GM04504 (cell line): ENCODE measurements at places on chromosomes 2 and 18.

GRCh38 chr2:196249860-196250259, 78.5 kb upstream of the STK17B start:
- DNase-seq, result no peak

- no peak for DNase-seq
These were observed 446 bp downstream of the COPS9 start for GRCh38 chr2:240135706-240136012.

- no peak for DNase-seq
These were observed 112.3 kb downstream of the FHOD3 start for GRCh38 chr18:36409779-36410178.

DNA sequence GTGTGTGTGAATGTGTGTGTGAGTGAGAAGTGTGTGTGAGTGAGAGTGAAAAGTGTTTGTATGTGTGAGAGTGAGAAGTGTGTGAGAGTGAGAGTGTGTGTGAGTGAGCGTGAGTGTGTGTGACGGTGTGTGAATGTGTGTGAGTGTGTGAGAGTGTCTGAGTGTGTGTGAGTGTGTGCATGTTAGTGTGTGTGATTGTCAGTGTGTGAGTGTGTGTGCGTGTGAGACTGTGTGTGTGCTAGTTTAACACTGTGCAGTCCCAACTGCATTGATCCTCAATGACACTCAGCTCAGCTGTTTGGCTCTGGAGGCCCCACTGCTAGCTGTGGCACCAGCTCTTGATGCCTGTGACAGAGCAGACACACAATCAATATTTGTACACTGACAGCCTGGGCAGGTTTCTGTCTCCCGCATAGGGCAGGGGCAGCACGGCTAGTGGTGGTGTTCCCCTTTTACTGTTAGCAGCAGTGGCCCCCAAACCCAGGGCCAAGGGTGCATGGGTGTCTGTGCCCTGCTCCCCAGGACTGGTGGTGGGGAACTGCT, 135.0 kb downstream of the INHBB start:
- no peak for DNase-seq

- DNase-seq, result no peak
These were observed 16.5 kb upstream of the MARCO start for GRCh38 chr2:118925476-118925875.

DNA sequence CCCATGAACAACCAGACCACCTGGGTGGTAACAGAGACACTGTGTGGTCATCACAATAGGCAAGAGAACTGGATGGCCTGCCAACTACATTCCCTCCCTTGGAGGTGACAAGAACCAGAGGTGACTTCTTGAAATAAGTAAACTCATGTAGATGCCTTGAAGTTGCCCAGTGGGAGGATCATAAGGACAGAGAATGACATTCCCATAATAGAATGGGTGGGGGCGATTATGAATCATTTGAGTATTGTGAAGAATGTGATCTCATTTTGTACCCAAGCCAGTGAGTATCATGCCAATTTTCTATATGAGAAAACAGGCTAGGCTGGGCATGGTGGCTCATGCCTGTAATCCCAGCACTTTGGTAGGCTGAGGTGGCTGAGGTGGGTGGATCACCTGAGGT, 211.4 kb upstream of the GYPC start:
- DNase-seq, result no peak

- no peak for DNase-seq
These were observed 222.9 kb downstream of the ZBTB7C start for GRCh38 chr18:48186131-48186766.

- peak; percentile 41 for DNase-seq
These were observed 44.9 kb downstream of the DYSF start for GRCh38 chr2:71498261-71498701.

DNA sequence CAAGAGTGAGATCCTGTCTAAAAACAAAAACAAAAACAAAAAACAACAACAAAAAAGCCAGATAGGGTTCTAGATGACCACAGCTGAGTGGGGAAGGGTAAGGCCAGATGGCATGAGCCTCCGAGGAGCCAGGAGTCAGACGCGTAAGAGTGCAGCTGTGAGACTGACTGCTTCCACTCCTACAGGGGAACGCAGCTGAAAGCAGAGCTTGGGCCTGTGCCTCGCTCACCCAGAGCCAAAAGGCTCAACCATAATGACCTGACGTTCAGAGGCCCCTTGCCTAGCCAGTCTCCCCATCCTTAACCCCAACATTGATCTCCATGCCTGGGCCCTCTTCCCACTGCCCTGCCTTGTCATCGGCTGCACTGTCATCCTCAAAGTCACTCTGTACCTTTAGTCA, 26.5 kb upstream of the NCL start:
- DNase-seq, result no peak

- DNase-seq, result no peak
These were observed 21.2 kb upstream of the ME2 start for GRCh38 chr18:50857694-50858093.

DNA sequence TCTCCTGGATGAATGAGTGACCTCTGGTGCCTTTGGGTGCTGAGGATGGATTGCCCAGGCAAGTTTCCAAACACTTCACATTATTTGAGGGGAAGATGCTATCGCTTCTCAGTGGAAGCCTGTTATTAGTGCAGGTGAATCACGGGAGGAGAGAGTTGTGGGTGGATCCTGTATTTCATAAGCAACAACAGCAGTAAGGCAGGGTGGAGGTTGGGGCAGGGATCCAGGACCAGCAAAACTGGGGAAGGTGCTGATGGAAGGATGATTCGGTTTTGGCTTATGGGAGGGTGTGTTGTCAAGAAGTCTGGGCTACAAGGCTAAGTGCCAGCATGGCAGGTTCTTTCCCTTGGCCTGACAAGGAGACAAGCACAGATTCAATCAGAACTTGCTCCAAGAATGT, 37.7 kb upstream of the SETBP1 start:
- no peak for DNase-seq

DNA sequence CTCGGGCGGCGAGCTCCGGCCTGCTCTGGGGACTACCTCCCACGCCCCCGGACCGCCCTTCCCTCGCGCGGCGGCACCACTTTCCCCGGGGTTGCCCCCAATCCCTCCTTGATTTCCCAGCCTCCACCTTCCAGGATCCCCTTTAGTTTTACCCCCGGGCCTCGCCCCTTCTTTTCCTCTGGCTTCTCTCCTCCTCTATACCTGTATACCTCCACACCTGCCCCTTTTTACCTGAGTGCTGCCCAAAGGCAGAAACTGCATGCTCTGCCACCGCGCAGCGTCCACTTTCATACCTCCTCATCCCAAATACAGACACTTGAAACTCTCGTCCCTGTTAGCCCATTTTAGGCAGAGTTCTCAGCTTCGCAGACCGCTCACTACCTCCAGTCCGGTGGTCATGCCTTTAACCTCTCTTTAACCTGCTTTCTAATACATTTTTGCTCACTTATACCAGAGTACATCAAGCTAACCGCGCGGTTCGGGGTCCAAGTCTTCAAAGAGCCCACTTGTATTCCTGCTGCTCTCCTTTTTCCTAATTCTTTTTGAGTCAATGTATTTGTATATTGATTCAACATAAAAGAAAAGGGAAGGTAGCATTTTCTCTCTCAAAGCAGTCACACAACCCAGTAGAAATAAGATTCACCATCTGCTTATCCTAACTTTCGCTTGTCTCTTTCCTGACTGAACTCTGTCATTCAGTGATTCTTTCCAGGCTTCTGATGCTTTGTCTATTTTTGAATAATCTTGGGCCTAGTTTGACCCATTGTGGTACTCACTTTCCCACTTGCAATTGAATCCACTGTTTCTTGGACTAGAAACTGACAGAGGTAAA, 901 bp downstream of the SPOPL start:
- no peak for DNase-seq

DNA sequence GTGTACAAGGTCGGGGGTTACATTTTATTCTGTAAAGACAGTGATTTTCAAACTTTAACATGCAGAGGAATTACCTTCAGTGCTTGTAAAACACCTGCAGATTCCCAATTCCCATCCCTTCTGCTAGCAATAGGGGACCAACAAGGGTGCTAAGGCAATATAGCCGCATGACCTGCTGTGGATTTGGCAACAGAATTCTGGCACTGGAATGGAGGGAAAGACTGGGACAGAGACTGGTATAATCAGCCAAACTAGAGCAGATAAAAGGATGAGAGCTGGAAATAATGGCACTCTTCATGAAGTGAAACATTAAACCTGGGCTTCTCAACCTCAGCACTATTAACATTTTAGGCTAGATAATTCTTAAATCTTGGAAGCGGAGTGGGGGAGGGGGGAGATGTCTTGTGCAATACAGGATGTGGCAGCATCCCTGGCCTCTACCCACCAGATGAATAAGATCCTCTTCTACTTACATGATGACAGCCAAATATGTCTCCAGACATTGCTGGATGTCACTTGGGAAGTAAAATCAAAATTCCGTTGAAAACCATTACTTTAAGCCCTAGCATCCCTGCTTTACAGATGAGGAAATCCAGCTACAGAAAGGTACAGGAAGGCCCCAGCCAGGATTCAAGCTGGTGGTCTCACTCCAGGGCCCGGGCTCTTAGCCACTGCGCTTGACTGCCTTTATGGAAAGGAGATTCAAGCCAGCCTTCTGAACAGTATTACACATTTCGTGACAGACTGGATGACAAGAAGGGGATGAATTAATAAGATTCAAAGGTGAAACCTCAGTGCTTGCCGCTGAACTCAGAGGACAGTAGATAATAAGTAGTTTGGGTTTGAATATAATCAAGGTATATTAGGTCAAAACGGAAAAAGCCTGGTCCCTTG, 1.7 kb downstream of the EVA1A start:
- DNase-seq, result no peak

DNA sequence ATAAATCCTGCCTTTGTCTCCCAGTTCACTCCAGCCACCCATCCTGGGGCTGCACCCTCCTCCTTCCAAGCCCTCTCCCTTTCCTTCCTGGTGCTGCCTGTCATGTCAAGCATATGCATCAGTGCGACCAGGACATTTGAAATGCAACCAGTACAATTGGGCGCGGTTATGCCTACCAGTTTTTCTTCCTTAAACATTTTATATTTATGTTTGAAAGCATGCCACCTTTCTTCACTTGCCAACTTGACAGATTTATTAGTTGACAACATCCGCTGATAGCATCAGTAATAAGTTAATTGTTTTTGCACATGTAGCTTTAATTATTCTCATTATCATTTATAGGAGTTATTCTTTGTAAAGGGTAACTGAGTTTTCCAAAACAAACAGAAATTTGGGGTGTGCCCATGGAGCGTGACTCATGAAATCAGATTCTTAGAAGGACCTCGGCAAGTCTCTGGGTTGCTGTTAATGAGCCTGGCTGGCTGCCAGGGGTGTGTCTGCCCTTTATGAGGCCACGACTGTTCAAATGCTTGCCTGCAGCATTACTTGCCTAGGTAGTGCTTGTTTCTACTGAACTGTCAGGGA, 32.8 kb upstream of the IL1B start:
- peak; percentile 66 for DNase-seq

- DNase-seq, result no peak
These were observed 5.4 kb upstream of the IL1R1 start for GRCh38 chr2:102137138-102137537.
